ENCODE measurements at places on chromosomes 6 and 20. TPM values are rescaled to one million over a fixed set of nuclear protein-coding genes. Genes with fewer than 3 reads are reported as not detected.
A peak's percentile ranks its signal among the peaks of the same experiment; 100 is the strongest.

DNA sequence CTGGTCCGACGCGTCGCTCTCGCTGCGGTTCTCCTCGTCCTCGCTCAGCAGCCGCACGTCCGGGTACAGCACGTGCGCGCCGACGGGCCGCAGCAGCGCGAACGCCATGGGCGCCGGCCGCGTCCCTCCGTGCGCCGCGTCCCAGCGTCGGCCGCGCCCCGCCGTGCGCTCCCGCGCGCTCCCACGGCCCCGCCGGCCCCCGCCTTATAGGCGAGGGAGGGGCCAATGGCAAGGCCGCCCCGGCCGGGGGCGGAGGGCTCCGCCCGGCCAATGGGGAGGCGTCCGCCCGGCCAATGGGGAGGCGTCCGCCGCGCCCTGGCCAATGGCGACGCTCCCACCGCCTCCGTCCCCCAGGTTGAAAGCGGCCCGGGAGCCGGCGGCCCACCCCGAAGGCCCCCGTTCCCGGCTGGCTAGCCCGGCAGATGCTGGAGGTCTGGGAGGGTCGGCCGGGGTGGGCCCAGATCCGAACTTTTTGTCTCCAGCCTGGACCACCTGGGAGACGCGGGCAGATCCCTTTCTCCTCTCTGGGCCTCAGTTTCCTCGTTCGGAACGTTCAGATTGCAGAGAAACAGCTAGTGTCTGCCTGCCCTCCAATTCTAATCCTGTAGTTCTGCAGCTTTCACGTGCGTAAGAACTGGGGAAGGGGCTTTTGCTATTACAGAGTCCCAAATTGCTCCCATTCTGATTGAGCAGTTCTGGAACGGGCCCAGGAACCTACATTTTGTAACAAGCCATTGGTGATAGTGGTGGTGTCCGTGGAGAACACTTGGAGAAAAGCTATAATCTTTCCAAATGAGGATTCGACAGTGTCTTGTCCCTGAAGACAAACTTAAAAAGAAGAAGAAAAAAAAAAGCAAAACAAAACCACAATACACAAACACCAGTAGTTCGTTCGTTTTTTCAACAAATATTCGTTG lies at the start of gene TCF15:
TSS of gene TCF15 (minus strand) at position 180 of the 917 bp plus-strand sequence. CDS start at position 108, 72 bp downstream.
- no peak for DNase-seq

DNA sequence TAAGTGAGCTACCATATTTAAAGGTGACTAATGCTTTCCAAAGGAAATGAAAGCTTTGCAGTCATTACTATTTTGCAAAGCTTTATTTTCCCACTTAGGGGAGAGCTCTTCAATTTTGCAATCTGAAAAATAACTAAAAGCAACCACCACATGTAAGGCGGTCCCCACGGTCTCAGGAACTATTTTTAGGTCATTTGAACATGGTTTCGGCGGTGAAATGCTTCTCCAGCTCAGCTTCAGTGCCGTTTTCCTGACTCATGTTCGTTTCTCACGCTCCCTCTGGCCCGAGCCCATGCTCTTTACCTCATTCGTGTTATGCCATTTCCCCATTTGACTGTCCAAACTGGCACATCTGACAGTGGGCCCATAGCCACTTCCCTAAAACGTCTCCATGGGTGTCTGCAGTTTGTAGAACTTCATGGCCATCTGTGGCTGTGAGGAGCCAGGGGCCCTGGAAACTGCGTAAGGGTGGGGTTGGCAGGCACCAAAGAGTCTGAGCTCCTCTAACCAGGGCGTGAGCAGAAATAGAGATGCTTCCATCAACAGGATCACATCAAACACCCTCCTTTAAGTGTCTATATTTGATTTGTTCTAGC lies 46.5 kb downstream of the ADTRP start:
- peak; percentile 25 for DNase-seq

DNA sequence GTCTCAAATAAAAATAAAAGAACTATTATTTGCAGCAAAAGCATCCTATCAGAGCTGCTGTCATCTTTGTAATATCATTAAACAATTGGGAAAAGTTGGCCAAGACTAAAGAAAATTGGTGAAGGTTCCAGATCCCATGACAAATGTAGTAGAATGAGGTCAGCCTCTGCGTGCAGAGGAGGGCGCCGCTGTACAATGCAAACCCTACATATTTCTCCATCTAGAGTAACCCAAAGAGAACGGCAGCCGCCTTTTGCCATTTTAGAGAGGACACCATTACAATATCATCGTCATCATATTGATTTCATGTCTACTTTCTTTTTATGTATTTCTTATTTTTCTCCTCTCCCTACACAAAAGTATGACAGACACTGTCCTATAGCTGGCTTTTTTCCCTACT lies 59.5 kb downstream of the ZMYND8 start:
- DNase-seq = no peak

DNA sequence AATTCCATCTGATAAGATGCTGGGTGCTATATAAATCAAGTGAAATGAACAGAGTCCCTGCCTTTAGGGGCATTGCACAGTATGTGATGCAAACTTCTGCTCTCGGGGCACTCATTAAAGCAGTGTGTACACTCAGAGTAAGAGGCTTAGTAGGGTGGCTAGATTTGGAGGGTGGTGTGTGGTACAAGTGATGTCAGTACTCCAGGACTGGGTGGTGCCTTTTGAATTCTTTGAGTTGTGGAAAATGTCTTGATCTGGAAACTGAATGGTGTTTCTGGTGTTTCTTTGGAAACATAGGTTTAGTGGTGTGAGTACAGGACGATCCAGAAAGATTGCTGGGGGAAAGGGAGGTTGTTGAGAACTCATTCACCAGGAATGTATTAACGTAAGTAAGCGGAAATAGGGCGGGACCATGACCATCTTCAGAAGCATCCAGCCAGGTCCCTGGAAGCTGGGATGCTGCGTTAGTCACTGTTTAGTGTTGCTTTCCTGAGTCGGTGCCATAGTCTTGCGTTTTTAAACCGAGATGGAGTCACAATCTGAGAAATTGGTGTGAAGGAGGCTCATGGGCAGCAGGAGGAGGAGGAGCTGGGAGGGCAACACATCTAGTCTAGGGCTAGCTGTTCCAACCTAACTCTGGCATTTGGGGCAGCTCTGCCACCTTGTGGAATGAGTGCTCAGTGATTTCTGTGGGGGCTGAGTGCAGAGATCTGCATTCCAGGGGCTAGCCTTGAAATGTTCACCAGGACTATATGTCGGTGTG lies 70.3 kb downstream of the SCAND1 start:
- DNase-seq = peak; percentile 34

DNA sequence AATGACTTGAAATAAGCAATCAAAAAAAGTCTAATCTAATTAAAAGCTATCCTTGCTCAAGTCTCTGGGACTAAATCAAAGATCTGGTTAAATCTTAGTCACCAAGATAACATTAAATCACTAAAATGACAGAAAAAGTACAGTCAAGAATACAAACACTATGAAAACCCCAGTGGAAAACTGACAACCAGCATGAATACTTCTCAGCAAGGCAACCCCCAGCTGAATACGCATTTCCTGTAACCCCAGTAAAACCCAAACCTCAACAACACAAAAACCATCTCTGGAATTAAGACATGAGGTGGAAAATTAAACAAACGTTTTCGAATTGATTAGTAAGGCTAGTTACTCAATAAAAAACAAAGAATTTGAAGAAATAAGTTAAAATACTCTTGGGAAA lies 23.7 kb upstream of the ZC3H12D start:
- no peak for DNase-seq

DNA sequence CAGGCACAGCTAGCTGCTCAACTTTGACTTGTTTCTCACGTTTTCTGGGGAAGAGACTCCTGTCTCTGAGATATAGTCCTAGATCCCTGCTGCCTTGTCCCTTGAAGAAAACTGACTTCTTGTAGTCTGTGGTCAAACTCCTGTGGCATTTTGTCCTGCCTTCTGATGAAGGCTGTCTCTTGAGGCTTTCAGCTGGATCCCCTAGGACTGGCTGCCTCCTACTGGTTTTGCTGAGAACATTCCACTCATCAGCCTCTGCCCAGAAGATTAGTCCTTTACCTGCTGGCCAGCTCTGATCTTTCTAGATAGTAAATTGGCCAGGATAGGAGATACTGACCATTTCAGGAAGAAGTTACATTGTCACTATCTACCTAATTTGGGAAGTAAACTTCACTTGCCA lies 71.9 kb upstream of the CNR1 start:
- DNase-seq = no peak

Gene TOX2
- 2.4 TPM for total RNA-seq

Gene STX16
- total RNA-seq = 103 TPM

Gene GUCA1A
- 0.18 TPM for total RNA-seq

Gene SLC22A7
- not detected for total RNA-seq

Gene MYH7B
- 0.34 TPM for total RNA-seq

Gene RAET1L
- total RNA-seq = not detected

Gene PCSK2
- total RNA-seq = not detected

Data from activated T-helper 2 cell treated with anti-CD3 and anti-CD28 coated beads, Interferon-gamma antibody, Interleukin-2, Interleukin-4, amounts not matched to agents 10 μg/mL and 5 μg/mL and 100 μg/mL, durations not matched to agents 14 hours and 24 hours and 36 hours (primary cell).